ENCODE measurements at places on chromosomes 16 and 17.

DNA sequence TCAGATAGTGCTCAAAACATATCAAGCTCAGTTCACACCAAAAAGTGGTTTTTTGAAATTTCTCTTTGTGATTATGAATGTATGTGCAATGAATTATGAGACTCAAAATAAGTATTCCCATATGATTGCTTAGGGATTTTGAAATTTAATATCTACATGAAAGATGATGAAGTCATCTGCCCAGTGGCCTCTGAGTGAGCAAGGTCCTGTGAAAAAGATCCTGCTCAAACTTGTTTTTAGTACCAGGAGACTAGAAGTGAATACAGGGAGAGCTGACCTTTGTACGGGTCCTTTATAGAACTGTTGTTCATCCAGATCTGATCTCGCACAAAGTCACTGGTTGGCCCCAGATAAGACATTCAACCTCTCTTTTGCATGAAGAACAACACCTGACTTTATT, 151.9 kb upstream of the MAF start:
- no peak overlapping the region for H3K4me3 ChIP-seq
- H3K27me3 ChIP-seq: no peaks in the 10 kb centered on the region
- H3K27ac ChIP-seq: no peak overlapping the region
- DNase-seq: no peak
- no peaks in the 10 kb centered on the region for H3K36me3 ChIP-seq

- no peaks in the 10 kb centered on the region for H3K36me3 ChIP-seq
- peaks cover 6% of the 10 kb centered on the region for H3K4me1 ChIP-seq
- H3K27me3 ChIP-seq: no peaks in the 10 kb centered on the region
These were observed 42.0 kb upstream of the MMD start for GRCh38 chr17:55463600-55463999.

DNA sequence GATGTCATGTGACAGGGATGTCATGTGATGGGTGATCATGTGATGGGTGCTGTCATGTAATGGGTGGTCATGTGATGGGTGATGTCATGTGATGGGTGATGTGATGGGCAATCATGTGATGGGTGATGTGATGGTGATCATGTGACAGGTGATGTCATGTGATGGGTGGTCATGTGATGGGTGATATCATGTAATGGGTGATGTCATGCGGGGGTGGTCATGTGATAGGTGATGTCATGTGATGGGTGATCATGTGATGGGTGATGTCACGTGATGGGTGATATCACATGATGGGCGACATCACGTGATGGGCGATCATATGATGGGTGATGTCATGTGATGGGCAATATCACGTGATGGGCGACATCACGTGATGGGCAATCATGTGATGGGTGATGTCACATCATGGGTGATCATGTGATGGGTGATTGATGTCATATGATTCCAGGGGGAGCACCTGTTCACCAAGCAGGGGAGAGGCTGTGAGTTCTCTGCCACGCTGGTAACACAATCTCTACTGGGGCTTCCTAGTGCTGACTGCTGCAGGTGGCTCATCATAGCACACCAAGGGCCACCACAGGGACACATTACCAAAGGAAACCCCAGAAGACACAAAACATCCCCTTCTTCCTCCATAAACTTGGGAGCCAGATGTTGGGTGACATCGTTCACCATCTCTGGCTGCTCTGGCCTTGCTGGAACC, 16.5 kb downstream of the CD300LB start:
- H3K36me3 ChIP-seq: no peaks in the 10 kb centered on the region
- no peak overlapping the region for H3K27ac ChIP-seq
- H3K4me1 ChIP-seq: no peaks in the 10 kb centered on the region
- no peaks in the 10 kb centered on the region for H3K27me3 ChIP-seq
- no peak overlapping the region for H3K4me3 ChIP-seq

GRCh38 chr16:31108794-31109558, 790 bp downstream of the BCKDK start:
- H3K27ac ChIP-seq: peak overlapping the region; percentile 76
- no peak for DNase-seq
- peak overlapping the region; percentile 85 for H3K4me3 ChIP-seq
- peaks cover 5% of the 10 kb centered on the region for H3K4me1 ChIP-seq

DNA sequence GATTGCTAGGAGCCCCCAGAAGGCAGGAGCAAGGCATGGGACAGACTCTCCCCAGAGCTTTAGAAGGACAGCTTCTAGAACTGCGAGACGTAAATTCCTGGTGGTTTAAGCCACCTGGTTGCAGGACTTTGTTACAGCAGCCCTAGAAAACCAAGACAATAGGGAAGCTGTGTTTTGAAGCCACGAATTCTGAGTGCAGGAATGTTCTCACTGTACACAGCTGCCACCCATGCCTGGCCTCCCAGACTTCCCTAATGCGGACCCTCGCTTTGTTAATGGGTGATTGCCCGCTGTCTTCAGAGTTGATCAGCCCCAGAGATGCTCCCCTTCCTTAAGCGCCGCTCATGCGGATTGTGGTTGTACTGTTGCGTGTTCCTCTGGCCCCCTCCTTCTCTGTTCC, 177.1 kb downstream of the MSI2 start:
- no peak for DNase-seq
- no peaks in the 10 kb centered on the region for H3K4me1 ChIP-seq
- no peaks in the 10 kb centered on the region for H3K36me3 ChIP-seq
- H3K27me3 ChIP-seq: no peaks in the 10 kb centered on the region
- no peak overlapping the region for H3K4me3 ChIP-seq
- H3K27ac ChIP-seq: no peak overlapping the region

DNA sequence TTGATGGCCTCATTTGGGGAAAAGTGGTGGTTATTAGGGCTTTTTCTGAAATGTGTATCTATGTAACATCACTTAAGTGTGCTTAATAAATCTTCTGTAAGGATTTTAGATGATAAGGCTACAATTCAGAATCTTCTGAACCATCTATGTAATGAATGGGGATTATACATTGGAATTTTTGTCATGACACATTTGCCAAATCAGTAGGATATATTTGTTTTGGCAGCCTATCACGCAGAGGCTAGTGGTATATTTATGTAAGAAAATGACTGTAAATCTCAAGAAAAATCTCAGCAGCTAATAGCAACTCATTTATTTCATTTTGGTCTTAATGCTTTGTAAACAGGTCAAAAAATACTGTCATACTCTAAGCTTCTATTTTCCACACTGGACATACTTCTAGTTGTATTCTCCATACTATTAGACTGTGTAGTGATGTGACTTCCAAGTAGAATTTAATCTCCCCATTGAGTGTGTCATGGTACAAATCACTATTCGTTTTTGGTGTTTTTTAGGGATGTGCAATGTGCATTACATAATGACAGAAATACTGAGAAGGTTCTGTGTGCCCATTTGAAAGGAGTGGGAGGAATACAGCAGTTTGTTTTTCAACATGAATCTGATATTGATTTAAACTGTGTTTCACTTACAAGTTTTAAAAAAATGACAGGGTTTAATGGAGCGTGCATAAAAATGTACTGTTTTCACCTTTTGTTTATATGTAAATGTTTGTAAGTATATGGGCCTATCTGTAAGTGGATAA, 29.2 kb downstream of the CLUH start:
- no peak overlapping the region for H3K4me3 ChIP-seq
- no peaks in the 10 kb centered on the region for H3K27me3 ChIP-seq
- H3K36me3 ChIP-seq: peaks cover 30% of the 10 kb centered on the region
- DNase-seq: peak; percentile 44
- peaks cover 8% of the 10 kb centered on the region for H3K4me1 ChIP-seq

DNA sequence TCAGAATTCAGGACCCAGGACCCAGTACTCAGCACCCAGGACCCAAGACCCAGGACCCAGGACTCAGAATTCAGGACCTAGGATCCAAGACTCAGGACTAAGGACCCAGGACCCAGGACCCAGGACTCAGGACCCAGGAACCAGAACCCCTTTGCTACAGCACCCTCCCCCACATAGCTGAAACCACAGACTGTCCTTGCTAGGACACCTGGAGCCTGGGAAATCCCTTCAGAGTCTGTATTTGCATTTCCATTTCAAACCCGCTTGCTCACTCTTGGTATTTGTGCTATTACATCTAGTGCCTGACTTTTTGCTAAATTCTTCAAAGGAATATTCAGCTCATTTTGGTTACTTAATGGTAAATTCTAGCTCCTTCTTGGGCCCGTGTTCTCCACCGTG, 275.8 kb upstream of the MAF start:
- H3K36me3 ChIP-seq: no peaks in the 10 kb centered on the region
- no peaks in the 10 kb centered on the region for H3K27me3 ChIP-seq
- no peak for DNase-seq
- H3K4me1 ChIP-seq: no peaks in the 10 kb centered on the region

DNA sequence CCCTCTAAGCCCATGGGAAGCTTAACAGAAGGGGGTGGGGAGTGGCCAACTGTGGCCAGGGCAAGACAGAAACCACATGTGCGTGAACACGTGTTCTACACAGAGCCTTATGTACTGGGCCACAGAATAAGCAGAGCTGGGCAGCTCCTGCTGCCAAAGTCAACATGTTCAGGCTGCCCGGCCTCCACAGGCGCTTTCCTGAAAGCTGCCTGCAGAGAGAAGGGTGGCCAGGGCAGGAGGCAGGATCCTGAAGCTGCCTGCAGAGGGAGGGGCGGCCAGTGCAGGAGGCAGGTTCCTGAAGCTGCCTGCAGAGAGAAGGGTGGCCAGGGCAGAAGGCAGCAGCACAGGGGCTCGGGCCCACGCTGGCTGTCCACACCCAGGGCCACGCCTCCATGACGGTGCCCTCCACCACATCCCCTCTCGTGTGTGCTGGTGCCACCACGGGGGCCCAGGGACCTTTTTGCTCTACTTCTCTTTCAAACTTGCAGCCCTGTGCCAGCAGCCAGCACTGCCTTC, 79.5 kb downstream of the ANKRD11 start:
- H3K4me3 ChIP-seq: no peak overlapping the region
- H3K27ac ChIP-seq: no peak overlapping the region
- H3K4me1 ChIP-seq: peaks cover 33% of the 10 kb centered on the region
- H3K27me3 ChIP-seq: no peaks in the 10 kb centered on the region
- peak; percentile 86 for DNase-seq

GRCh38 chr17:78972507-78973105, 7.1 kb downstream of the LGALS3BP start:
- H3K4me1 ChIP-seq: peaks cover 21% of the 10 kb centered on the region
- H3K4me3 ChIP-seq: no peak overlapping the region
- H3K27ac ChIP-seq: no peak overlapping the region
- H3K27me3 ChIP-seq: no peaks in the 10 kb centered on the region
- peaks cover 18% of the 10 kb centered on the region for H3K36me3 ChIP-seq

- H3K4me3 ChIP-seq: no peak overlapping the region
- H3K36me3 ChIP-seq: 0 out of 2 replicates have a peak, but pooled peaks cover 1% of the 10 kb centered on the region
- DNase-seq: peak; percentile 93
These were observed 168.6 kb downstream of the FTO start for GRCh38 chr16:53872248-53873221.

- no peaks in the 10 kb centered on the region for H3K4me1 ChIP-seq
- H3K4me3 ChIP-seq: no peak overlapping the region
- no peak overlapping the region for H3K27ac ChIP-seq
- H3K36me3 ChIP-seq: no peaks in the 10 kb centered on the region
These were observed 209.7 kb upstream of the CACNG3 start for GRCh38 chr16:24046442-24046841.

DNA sequence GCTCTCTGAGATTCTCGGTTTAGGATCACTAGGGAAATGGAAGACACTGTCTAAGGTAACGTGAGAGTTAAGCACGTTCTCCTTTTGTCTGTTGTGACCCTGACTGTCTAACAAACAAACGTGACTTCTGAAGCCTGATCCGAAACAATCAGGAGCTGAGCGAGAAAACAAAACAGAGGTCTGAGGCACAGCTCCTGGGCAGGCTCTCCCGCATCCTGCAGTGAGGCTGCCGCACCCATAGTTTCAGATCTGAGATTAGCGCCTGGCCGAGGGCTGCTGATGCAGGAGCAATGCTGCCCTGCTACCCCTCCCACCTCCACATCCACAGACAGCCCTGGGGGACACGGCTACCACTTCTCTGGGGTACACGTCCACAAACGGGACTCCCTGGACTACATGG, 46.7 kb downstream of the RNF157 start:
- no peak overlapping the region for H3K27ac ChIP-seq
- no peaks in the 10 kb centered on the region for H3K4me1 ChIP-seq
- H3K36me3 ChIP-seq: no peaks in the 10 kb centered on the region
- DNase-seq: no peak
- H3K27me3 ChIP-seq: peaks cover 2% of the 10 kb centered on the region
- no peak overlapping the region for H3K4me3 ChIP-seq

GRCh38 chr17:61874075-61874474, 10.7 kb upstream of the BRIP1 start:
- no peak overlapping the region for H3K27ac ChIP-seq
- H3K36me3 ChIP-seq: peaks cover 6% of the 10 kb centered on the region
- H3K27me3 ChIP-seq: no peaks in the 10 kb centered on the region
- H3K4me3 ChIP-seq: no peak overlapping the region
- DNase-seq: no peak

- no peak overlapping the region for H3K4me3 ChIP-seq
- no peaks in the 10 kb centered on the region for H3K27me3 ChIP-seq
- peaks cover 7% of the 10 kb centered on the region for H3K4me1 ChIP-seq
- H3K36me3 ChIP-seq: peaks cover 70% of the 10 kb centered on the region
- peak; percentile 79 for DNase-seq
These were observed 29.3 kb downstream of the UNC13D start for GRCh38 chr17:75814900-75815373.

DNA sequence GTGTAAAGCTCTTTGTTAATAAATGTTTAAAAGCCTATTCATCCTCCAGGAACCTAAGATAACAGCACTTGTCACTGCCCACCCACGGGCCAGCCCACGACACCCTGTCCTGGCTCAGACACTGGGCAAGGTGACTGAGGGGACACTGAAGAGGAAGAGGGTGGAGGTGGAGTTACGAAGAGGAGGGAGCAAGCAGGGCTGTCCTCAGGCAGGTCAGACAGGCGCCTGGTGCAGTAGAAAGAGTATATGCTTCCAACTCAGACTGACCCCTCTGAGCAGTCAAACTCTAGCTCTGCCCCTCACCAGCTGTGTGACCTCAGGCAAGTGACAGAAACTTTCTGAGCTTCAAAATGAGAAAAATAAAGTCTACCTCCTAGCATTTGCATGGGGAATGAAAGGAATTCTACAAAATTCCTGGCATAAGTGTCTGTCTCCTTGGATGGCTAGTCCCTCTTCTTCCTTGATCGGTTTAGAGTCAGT, 22.8 kb downstream of the TEX2 start:
- peaks cover 17% of the 10 kb centered on the region for H3K4me1 ChIP-seq
- H3K27me3 ChIP-seq: no peaks in the 10 kb centered on the region

DNA sequence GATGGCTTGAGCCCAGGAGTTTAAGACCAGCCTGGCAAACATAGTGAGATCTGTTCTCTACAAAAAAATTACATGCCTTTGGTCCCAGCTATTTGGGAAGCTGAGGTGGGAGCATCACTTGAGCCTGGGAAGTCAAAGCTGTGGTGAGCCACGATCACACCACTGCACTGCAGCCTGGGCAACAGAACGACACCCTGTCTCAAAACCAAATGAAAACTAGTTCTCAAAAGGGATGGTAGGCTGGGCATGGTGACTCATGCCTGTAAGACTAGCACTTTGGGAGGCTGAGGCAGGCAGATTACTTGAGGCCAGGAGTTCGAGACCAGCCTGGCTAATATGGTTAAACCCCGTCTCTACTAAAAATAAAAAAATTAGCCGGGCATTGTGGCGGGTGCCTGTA, 31.1 kb downstream of the PPM1D start:
- H3K36me3 ChIP-seq: peaks cover 9% of the 10 kb centered on the region
- H3K27ac ChIP-seq: no peak overlapping the region
- no peaks in the 10 kb centered on the region for H3K27me3 ChIP-seq
- H3K4me3 ChIP-seq: no peak overlapping the region

GRCh38 chr17:59837308-59838051, 55.3 kb downstream of the TUBD1 start:
- peak overlapping the region; percentile 83 for H3K4me3 ChIP-seq
- peak; percentile 100 for DNase-seq
- H3K36me3 ChIP-seq: peaks cover 33% of the 10 kb centered on the region
- H3K27me3 ChIP-seq: no peaks in the 10 kb centered on the region
- H3K4me1 ChIP-seq: 0 out of 2 replicates have a peak, but pooled peaks cover 2% of the 10 kb centered on the region

- peaks cover 20% of the 10 kb centered on the region for H3K27me3 ChIP-seq
- no peaks in the 10 kb centered on the region for H3K4me1 ChIP-seq
- H3K27ac ChIP-seq: no peak overlapping the region
- no peak for DNase-seq
These were observed 21.4 kb upstream of the ZFP90 start for GRCh38 chr16:68517606-68518166.

All from IMR-90 (cell line).